ENCODE measurements at places on chromosomes 13 and 19. TPM values are rescaled to one million over a fixed set of nuclear protein-coding genes. Genes with fewer than 3 reads are reported as not detected.

The RGL3 gene
- total RNA-seq = 0.66 TPM

The MCF2L gene
- 83.0 TPM for total RNA-seq

The ZNF626 gene
- total RNA-seq = 24.2 TPM

The TEX101 gene
- total RNA-seq = not detected

The ZNF569 gene
- 11.8 TPM for total RNA-seq

The MYO1F gene
- total RNA-seq = 0.10 TPM

The ZNF90 gene
- 47.2 TPM for total RNA-seq

The WDR62 gene
- total RNA-seq = 5.5 TPM

The TJP3 gene
- total RNA-seq = 3.1 TPM
